ENCODE measurements at places on chromosomes 1 and 21.

DNA sequence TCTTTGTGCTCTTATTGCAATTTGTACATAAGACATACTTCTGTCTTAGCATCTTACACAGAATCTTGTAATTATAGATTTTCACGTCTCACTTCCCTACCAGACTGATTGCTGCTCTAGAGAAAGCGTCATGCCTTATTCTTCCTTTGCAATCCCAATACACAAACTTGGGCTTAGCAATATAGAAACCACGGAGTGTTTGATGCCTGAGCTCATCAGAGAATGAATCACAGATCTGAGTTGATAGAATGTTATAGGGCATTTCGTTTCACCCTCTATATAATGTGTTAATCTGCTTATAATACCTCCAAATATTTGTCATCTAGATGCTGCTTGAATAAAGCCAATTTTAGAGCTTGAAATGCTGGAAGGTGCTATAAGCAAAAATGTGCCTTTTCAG lies 6.6 kb downstream of the FMO1 start:
- no peak for DNase-seq

- DNase-seq: no peak
These were observed 19.8 kb downstream of the TOMM20 start for GRCh38 chr1:235108876-235109275.

DNA sequence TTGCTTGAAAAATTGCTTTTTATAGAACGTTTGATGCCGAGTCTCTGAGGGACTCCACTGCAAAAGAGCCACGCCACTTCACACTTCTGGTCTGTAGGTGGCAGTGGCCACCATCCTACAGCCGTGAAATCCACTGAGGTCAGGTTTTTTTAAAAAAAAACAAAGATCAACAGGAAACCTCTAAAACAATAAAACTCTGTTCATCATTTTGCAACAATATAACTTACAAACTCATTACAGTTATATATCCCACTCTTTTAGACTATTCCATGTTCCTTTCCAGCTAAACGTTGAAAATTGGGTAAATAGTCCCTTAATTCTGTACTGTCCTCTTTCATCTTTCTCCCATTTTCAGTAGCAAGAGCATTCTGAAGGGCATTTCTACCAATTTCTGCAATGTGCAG lies 64.6 kb upstream of the FMN2 start:
- peak; percentile 4 for DNase-seq

DNA sequence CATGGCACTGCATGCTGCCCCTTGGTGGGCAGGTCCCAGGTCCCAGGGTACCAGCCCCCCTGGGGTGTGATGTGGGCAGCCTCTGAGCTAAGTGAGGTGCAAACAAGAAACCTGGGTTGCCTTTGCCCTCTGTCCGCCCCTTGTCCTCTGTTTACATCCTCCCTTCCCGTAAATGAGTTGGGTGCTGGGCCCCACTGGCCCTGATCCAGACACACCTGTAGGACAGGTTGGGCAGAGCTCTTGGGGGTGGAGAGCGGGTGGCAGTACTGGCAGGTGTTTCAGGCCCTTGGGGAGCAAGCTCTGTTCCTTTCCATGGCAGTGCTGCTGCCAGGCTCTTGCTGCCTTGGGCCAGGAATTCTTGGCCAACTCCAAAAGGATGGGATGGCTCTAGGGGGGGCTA lies 35.8 kb downstream of the ELF3 start:
- peak; percentile 89 for DNase-seq

- no peak for DNase-seq
These were observed 10.9 kb upstream of the ABCG1 start for GRCh38 chr21:42208036-42208435.

- no peak for DNase-seq
These were observed 12.8 kb upstream of the GALNT2 start for GRCh38 chr1:230054092-230054749.

DNA sequence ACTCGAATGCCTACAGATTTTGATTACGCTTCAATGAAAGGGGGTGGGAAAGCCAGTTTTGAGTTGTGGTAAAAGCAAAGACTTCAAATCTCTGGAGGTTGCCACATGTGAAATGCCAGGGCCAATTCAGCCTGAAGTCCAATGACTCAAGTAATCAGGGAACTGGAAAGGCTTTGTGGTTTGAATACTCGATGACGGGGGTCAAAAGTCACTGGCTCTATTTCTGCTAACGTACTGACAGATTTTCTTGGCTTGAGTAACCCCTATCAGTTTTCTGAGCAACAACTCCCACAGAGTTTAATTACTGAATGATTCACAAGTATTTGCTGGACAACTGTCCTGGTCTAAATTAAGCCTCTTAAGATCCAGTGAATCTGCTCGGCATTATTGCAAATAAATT lies 152.2 kb downstream of the SIPA1L2 start:
- no peak for DNase-seq

- DNase-seq: no peak
These were observed 5.8 kb downstream of the UBE2U start for GRCh38 chr1:64209221-64209620.

GRCh38 chr1:224042557-224043118 lies 71.3 kb upstream of the FBXO28 start:
- DNase-seq: peak; percentile 71

DNA sequence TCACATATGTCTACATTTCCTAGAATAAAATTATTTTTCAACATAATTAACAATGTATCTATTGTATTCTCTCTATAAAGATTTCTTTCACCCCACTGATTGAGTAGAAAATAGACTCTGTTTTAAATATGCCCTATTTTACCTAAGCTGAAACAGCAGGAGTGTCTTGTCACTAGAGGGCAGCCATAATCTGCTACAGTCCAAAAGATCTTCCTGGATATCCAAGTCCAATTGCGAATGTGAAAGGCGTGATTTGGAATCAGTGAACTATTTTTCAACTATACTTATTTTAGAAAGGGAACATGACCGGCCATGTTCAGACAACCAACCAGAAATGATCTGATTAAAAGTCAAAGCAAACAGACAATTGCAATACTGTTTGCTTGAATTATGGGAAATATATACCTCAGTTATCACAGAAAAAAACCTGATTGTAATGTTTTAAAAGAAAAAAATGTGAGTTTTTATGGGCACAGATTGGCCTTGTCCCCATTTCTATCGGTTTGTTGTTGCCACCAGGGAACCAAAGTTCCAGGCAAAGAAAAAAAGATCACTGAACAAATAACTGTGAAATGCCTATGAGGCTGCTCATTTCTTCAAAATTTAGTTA lies 1211.0 kb upstream of the ADGRL4 start:
- DNase-seq: peak; percentile 22

DNA sequence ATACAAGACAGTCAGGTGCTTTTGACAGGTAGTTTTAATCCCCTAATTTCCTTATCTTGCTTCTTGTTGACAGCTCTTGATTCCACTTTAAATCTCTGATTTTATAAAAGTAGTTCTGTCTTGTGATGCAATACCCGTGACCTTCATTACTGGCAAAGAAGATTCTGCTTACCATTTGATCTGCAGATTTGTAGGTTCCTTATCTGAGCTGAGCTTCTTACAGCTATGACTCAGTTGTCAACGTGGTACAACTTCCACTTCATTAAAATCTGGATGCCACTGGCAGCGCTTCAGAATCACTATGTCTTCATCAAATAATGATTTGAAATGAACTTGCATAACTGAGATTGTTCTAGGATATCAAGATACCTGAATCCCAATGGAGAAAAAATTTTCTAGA lies 543.6 kb upstream of the B3GALT2 start:
- DNase-seq: no peak

- peak; percentile 29 for DNase-seq
These were observed 32.3 kb downstream of the SLC9A1 start for GRCh38 chr1:27122652-27123051.

GRCh38 chr1:8691662-8692061 lies 125.8 kb downstream of the RERE start:
- DNase-seq: no peak

DNA sequence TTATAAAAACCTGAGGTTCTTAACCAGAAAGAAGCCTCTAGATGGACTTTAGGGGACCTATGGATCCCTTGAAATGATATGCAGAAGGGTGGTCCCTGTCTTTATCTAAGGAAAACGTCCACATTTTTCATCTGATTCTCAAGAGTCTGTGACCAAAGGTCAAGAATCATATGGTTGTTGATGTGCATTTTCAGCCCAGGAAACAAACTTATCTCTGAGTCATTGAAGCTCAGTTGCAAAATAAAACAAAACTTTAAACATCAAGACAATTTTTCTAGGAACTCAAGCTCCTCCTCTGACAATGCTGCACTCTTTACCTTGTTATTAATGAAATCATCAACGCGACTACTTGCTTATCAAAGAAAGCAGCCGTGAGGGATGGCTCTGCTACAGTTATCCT lies 83.3 kb downstream of the TIAM1 start:
- DNase-seq: no peak

- no peak for DNase-seq
These were observed 57.1 kb downstream of the GIPC2 start for GRCh38 chr1:78102916-78103315.

- DNase-seq: no peak
These were observed 181.1 kb downstream of the FCRL5 start for GRCh38 chr1:157371221-157371620.

GRCh38 chr1:172373864-172374263 lies 46.6 kb upstream of the C1orf105 start:
- DNase-seq: no peak

GRCh38 chr1:2119886-2120285 lies 69.7 kb downstream of the PRKCZ start:
- no peak for DNase-seq

GRCh38 chr1:41661428-41662060 lies 177.1 kb upstream of the EDN2 start:
- peak; percentile 91 for DNase-seq

DNA sequence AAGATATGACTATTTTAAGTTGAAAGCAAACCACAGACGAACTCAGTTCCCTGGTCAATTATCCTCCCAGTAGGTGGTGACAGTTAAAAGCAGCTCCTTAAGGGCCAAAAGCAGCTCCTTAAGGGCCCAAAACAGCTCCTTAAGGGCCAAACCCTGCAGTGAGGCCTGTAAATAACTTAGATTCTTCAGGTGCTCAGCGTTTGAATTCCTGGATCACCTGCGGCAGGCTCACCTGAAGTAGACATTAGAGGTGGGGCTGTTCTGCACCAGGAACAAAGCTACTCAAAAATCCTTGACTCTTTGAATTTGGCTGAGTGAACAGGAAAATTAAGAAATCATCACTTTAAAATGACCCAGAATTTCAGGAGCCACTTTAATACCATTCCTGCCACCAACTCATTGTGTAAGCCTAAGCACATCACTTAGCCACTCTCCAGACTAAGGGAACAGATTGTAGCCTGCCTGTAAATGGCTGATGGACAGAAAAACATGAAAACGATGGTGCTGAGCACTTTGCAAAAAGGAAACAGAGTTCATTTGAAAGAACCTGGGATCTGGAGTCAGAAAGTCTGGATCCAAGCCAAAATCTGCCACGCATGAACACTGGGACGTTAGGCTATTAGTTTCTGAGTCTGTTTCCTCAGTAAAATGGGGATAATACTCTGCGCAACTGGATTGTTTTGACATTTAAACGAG lies 126.9 kb downstream of the LRIG2 start:
- DNase-seq: no peak

DNA sequence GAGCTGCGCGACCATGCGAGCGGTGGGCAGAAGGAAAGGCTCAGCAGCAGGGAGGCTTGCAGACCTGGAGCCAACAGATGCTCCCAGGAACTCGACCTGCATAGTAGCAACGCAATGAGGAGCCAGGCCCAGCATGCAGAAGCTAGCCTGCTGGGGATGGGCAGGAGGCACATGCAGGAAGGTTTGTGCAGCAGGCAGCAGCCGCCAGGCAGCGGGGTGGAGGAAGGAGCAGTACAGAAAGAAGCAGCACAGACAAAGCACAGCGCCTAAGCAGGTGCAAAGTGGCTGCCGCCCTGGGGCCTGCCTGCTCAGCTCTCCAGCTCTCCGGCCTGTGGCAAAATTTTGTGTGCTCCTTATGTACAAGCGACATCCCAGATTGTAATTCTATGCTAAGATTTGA lies 213.5 kb upstream of the MAP1LC3C start:
- no peak for DNase-seq

DNA sequence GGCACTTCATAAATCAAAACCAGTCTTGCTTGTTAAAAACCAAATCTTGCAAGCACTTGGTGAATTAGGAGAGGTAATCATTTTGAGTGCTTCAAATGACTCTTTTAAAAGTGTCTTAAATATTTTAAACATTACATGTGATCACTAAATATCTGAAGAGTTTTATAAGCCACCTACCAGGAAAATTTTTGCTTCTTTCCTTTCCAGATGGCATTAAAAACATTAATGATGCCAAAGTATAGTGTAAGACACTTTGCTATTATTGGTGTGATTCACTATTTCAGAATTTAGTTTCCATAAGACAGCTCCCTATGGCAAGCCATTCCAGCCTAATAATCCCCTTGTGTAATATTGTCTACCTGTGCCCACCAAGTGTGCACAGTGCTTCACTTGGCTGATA lies 548.8 kb upstream of the ADAMTS5 start:
- DNase-seq: no peak

- DNase-seq: no peak
These were observed 535.9 kb downstream of the MATN1 start for GRCh38 chr1:30187413-30188023.

DNA sequence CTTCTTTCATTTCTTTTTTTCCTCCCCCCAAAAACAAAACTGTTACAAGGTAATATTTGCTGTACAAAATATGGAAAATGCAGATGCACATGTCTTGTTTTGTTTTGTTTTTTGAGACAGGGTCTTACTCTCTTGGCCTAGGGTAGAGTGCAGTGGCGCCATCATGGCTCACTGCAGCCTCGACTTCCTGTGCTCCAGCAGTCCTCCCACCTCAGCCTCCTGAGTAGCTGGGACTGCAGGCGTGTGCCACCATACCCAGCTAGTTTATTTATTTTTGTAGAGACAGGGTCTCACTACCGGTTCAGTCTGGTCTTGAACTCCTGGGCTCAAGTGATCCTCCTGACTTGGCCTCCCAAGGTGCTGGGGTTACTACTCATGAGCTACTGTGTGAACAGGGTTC lies 15.5 kb downstream of the PRRC2C start:
- no peak for DNase-seq

DNA sequence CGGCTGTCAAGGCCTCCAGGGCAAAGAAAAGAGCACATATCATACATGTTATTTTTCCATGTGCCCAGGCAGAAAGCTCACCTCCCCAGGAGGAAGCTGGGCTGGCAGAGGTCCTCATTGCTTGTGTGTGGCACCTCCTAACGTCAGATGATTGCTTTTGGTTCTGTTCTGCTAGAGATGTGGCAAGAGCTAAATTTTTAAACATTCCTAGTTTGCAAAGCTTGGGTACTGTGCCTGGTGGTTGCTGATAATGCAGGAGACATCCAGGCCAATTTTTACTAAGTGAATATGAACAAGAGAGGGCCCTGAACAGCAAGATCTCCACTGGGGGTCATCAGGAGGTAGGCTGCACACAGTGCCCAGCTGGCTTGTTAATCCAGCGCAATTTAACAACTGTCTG lies 93.9 kb downstream of the TBX19 start:
- no peak for DNase-seq

DNA sequence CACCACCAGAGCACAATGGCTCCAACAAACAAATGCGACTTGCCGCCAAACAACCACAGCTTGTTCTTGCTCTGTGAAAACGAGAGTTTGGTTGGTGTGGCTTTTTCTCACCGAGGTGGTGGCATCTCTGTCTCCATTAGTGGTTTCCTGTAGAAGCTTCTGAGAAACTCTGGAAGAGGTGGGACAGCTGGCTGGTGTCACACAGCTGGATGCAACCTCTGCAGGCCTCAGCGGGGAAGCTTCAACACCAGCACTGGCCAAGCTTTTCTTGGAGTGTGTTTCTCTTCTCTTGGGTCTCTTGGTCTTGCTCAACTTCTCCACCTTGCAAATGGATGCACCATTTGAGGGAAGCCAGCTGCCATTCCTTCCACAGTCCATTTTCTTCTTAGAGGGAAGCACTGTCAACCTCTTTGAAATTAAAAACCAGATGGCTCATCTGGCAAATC lies 124.8 kb downstream of the KCNN3 start:
- no peak for DNase-seq
